ENCODE measurements at places on chromosomes 3 and 15. TPM values are rescaled to one million over a fixed set of nuclear protein-coding genes. Genes with fewer than 3 reads are reported as not detected.
A peak's percentile ranks its signal among the peaks of the same experiment; 100 is the strongest.

PLA2G4F gene
- total RNA-seq: 0.16 TPM

GRCh38 chr15:77497110-77497737, 76.5 kb downstream of the HMG20A start:
- peak; percentile 42 for DNase-seq

DNA sequence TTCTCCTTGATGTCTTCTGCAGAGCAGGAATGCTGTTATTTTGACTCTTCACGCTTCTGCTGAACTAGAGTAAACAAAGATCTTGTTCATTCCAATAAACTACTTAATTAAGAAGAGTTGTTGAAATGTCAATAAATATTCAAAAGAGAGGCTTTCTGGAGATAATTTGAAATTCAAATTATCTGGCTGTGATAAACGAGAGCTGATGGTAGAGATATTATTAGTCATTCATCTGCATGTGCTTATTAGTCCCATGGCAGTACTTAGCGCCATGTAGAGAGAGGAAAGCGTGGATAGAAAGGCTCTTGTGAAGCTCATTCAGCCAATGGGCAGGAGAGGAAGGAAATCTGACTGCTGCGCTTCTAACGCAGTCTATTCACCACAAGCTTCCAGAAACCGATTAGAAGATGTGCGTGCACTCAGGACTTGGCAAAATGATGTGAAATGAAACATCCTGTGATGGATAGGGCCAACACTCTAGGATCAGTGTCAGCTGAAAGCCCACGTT, 251.1 kb downstream of the GABRB3 start:
- DNase-seq: no peak

GRCh38 chr3:50525987-50526386, 22.6 kb upstream of the CACNA2D2 start:
- DNase-seq: peak; percentile 86
